Stimulated activated CD8-positive, alpha-beta memory T cell treated with anti-CD3 and anti-CD28 coated beads, Interleukin-7, amount 100 ng/mL, for 4 hours (primary cell): ENCODE measurements at places on chromosomes 2 and 18.

DNA sequence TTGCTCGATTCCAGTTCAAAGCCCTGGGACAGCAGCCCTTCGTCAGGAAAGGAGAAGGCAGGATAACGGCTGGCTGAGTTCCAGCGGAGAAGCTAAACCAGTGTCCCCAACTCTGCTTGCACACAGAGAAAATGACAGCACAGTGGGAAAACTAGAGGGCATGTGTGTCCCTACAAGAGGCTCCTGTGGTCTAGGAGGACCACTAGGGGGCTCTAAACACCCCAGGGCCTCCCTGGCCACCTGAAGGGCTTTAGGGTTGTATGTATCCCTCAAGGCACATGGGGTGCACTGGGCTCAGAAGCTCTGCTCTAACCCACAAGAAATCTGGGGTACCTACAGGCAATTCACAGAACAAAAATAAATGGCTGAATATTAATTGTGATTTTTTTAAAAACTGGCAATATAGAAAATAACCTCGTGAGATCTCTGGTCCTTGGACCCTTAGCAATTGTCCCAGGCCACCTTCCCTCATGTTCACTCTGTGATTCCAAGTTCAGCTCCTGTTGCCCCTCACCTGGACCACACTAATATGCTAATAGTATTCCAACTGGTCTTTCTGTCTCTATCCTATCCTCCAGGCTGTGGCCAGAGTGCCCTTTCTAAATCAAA is 17.5 kb downstream of the STAT1 start:
- no peak for DNase-seq

- DNase-seq: no peak
These were observed 4.9 kb downstream of the TMEM177 start for GRCh38 chr2:119683713-119684443.

DNA sequence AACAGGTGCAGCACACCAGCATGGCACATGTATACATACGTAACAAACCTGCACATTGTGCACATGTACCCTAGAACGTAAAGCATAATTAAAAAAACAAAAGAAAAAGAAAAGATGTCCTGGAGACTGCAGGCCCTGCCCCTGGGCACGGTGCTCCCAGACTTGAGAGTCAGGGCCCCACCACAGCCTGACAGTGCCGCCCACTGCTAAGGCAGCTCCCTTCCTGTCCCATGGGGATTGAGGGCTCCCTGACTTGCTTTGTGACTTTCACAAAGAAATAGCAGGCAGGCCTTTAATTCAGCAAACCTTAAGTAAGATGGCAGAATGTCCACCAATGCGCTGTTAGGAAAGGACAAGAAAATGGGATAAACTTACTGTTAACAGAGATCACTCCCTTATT is 116.8 kb downstream of the NDUFA10 start:
- DNase-seq: no peak

DNA sequence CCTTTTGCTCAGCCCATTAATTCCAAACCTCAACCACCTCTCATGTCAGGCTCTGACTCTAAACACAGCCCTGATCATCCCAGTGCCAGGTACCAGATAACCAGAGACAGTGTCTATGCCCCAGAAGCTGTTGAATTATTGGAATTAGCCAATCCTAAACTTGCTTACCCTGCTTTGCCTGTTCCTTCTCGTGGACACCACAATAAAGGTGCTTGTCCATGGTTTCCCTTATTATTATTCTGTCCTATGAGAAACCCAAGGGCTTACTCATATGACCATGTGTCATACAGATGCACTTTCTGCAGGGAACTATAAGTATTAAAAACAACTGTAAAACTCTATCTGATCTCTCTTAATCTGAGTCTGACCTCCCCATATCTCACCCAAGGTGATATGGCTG is 2193.8 kb upstream of the PIK3C3 start:
- DNase-seq: no peak

DNA sequence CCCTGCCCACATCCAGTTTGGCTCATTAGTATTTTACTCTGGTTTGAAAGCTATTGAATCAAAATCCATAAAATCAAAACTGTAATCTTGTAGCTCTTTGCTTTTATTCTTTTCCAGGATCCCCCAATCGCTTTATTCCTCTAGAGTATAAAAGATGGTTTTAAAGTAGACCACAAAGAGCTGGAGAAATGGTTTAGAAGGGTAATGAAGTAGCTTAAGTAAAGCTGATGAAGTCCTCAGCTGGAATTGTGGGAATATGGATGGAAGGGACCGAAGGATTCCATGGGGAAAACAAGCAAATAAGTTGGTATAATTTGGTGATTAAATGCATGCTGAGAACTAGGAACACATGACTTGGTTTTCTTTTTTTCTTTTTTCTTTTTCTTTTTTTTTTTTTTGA is 12.3 kb downstream of the ARHGAP28 start:
- DNase-seq: no peak

- no peak for DNase-seq
These were observed 6.2 kb downstream of the TTL start for GRCh38 chr2:112488201-112488600.

DNA sequence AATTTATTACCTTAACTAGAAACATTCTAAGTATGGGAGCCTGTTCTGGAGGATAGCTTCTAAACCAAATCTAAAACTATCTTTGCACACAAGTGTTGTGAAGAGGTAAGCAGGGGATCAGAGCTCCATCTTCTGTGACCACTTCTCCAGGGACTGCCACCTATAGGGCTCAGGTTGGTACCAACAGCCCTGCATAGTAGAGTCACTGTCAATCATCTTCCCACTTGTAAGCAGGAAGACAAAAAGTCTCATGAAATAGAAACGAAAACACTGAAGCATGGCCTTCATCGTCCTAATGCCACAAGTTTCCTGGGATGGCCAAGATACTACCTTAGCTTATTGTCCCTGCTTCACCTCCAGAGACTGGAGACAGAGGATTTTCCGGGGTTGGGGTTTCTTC is 43.8 kb downstream of the KANSL3 start:
- no peak for DNase-seq

- DNase-seq: peak; percentile 68
These were observed 18.5 kb upstream of the NTSR2 start for GRCh38 chr2:11688222-11689069.

- peak; percentile 34 for DNase-seq
These were observed 6.5 kb upstream of the WNT6 start for GRCh38 chr2:218852911-218853667.

- DNase-seq: no peak
These were observed 47.6 kb downstream of the DIS3L2 start for GRCh38 chr2:232008907-232009638.

DNA sequence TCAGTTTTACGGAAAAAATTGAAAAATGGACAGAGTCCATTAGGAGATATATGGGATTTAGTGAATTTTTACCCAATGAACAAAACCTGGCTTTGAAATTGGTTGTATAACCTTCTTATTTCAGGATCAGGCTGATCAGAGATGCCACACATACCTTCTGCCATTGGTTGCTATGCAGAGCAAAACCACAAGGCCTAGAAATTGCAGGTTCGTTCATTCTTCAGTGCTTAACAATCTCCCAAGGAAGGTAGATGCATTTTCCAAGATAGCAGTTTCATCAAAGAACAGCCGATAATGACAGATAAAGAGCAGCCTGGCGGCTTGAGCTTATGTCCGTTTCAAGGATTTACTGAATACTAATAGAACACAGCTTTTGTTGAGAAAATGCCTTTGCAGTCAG is 868.8 kb downstream of the EPHA4 start:
- DNase-seq: no peak

GRCh38 chr2:136149011-136149410 is 31.1 kb upstream of the CXCR4 start:
- no peak for DNase-seq

DNA sequence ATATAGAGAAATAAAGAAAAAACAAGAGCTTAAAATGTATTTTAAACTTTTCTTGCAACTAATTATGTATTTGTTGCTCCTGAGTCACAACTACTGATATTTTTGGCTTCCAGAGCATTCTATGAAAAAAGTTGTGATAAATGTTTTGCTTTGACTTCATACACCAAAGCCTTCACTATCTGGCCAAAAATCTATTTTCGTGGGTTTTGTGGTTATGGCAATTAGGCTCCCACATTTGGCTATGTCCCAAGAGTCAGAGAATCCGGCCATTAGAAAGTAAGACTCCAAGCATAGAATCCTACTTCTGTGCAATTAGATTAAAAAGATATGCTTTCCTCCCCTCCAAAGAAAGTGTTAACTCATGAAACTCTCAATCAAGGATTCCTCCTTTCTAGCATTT is 1456.1 kb upstream of the ACVR2A start:
- no peak for DNase-seq

GRCh38 chr2:41414486-41415230 is 633.2 kb upstream of the PKDCC start:
- DNase-seq: no peak
